ENCODE measurements at places on chromosomes 6 and 20.

- DNase-seq, result no peak
Measured at GRCh38 chr6:32785781-32786533, 22.6 kb upstream of the HLA-DQB2 start.

- no peak for DNase-seq
Measured at GRCh38 chr20:56870271-56870670, 241.2 kb downstream of the TFAP2C start.

GRCh38 chr6:168167431-168168315 is 88.7 kb upstream of the FRMD1 start:
- DNase-seq, result no peak

DNA sequence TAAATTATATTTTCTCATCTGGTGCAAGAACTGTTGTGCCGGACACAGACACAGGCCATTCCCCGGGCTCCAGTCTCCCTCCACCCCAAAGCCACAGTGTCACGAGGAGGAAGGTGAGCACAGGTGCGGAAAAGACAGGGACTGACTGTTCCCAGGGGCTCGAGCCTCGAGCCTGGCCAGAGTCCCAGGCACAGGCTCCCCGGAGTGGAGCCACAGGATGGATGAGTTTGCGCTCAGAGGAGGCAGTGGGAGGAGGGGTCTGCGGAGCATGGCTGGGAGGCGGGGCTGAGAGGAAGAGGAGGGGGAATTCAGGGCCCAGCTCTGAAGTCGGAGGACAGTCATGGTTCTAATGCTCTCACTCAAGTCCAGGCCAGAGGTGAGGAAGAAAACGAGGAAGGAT is 284.8 kb downstream of the SMOC2 start:
- no peak for DNase-seq

GRCh38 chr20:8996817-8997512 is 71.9 kb upstream of the PLCB4 start:
- DNase-seq, result no peak

DNA sequence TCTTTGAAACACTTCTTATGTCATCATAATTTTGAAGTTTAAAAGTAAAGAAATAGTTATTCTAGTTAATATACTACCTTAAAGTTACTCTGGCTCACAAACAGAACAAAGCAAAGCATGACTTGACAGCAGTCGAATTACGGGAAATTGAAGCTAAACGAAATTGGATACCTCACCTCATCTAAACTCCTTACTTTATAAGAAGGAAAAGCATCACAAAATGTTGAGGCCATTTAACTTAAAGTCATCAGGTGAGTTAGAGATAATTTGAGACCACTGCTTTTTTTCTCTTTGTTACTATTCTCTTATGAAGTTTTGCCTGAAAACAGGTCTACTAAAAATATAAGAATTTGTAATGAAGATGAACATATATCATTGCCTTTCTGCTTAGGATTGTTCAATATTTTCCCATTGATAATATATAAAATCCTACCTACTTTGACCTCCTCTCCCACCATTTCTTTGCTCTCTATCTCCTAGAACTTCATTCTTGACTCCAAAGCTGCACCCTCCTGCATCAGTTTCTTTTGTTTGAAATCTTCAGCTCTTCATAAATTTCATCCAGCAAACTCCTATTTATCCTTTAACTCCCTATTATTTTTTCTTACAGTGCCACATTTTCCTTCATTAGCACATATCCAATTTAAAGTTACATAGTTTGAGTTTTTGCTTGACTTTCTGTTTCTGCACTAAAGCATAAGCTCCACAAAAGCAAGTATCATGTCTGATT is 510.7 kb upstream of the ZNF337 start:
- no peak for DNase-seq

GRCh38 chr20:63442100-63442493 is 30.4 kb downstream of the KCNQ2 start:
- DNase-seq, result peak; percentile 63

- no peak for DNase-seq
Measured at GRCh38 chr6:4480788-4481735, 295.1 kb upstream of the CDYL start.

- DNase-seq, result no peak
Measured at GRCh38 chr6:134621858-134622257, 303.9 kb upstream of the SGK1 start.

- DNase-seq, result peak; percentile 86
Measured at GRCh38 chr6:27503436-27504030, 30.6 kb upstream of the ZNF184 start.

GRCh38 chr6:38714239-38715015 is 684 bp upstream of the DNAH8 start:
- no peak for DNase-seq

- peak; percentile 33 for DNase-seq
Measured at GRCh38 chr20:5714261-5715041, 35.8 kb upstream of the SHLD1 start.

DNA sequence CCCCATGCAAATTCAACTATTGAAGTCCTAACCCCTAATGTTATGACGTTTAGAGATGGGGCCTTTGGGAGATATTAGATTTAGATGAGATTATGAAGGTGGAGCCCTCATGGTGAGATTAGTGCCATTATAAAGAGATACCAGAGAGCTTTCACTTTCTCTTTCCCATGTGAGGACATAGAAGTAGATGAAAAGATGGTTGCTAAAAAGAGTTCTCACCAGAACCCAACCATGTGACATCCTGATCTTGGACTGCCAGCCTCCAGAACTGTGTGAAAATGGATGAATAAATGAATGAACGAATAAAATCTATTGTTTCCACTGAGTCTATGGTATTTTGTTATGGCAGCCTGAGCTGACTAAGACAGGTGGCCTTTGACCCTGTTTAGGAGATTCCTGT is 50.6 kb upstream of the FBXO30 start:
- DNase-seq, result no peak

- no peak for DNase-seq
Measured at GRCh38 chr6:16647422-16647821, 113.8 kb downstream of the ATXN1 start.

GRCh38 chr6:36850021-36850420 is 10.8 kb upstream of the CPNE5 start:
- no peak for DNase-seq

DNA sequence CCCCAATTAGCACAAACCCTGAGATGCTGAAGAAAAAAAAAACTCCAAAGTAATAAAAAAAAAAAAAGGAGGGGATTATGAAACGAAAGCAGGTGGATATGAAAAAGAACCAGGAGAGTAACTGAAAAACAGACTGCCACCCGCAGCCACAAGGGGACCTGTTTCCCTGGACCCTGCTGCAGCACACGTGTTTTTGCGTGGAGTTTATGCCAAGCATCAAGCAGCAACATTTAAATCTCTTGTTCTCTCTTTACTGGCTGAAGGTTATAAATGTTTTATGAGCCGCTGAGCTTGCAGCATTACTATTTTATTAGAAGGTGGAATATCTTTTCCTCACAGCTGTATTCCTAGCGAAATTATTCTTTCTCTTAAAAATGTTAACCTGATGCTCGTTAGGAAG is 131.6 kb upstream of the OLIG3 start:
- DNase-seq, result no peak

GRCh38 chr6:111759331-111759835 is 113.9 kb downstream of the FYN start:
- no peak for DNase-seq

DNA sequence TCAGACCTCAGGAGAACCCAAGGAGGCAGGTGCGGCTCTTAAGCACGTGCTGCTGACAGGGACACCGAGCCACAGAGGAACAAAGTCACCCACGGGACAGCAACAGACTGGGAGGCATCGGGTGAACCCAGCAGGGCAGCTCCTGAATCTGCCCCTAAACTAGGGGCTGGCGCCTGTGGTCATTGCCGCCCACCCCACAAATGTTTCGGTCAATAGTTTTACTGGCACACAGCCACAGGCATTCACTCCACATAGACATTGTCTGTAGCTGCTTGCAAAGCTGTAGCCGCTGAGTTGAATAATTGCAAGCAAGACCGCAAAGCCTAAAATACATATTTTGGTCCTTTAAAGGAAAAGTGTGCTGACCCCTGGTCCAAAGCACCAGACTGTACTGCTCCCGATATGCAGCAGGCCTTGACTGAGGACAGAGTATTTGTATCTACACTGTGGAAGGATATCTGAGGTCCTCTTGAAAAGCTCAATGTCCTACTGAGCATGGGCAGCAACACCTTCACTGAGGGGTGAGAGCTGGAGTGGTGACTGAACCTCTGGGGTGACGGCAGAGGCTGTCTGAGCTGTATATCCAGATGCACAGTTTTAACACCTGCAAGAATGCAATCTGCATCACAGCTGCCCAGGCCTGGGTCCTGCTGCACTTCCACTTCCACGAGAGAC is 310.3 kb downstream of the THBS2 start:
- no peak for DNase-seq

- DNase-seq, result no peak
Measured at GRCh38 chr6:132715204-132715603, 1.3 kb upstream of the VNN1 start.

GRCh38 chr20:41360831-41361756 is 5.5 kb downstream of the EMILIN3 start:
- DNase-seq, result no peak

DNA sequence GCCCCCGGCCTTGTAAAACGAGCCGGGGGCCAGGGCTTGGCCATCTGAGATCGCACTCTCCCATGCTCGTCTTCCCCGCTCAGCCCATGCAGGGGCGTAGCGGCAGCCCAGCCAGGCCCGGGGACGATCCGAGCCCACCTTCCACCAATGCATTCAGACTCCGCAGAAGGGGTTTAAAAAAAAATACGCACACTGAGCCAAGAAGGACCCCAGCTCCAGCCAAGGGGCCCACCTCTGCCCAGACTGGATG is 320 bp downstream of the GSTA4 start:
- DNase-seq, result no peak

DNA sequence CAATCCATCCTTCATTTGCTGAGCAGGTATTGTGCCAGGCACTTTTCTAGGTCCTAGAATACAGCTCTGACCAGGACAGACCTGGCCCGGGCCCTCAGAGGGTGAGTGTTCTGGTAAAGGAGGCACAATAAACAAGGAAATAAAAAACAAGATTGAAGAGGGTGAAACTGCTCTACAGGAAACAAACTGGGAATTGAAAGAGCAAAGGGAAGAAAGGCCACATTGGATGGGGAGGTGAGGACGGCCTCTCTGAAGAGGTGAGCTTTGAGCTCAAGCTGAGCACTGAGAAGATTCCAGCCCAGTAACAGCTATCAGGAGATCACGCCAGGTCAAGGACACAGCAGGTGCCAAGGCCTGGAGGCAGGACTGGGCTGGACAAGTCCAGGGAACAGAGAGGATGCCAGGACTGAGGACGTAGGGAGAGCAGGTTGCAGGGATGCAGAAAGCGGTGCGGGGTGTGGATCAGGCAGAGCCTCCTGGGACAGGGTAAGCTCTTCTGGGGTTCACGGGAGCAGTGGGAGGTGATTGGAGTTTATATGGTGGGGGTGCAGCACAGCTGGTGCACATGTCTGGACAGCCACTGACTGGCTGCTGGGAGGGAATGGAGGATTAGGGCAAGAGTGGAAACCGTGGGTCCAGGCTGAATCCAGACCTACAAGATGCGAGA is 433.3 kb downstream of the PREX1 start:
- no peak for DNase-seq

DNA sequence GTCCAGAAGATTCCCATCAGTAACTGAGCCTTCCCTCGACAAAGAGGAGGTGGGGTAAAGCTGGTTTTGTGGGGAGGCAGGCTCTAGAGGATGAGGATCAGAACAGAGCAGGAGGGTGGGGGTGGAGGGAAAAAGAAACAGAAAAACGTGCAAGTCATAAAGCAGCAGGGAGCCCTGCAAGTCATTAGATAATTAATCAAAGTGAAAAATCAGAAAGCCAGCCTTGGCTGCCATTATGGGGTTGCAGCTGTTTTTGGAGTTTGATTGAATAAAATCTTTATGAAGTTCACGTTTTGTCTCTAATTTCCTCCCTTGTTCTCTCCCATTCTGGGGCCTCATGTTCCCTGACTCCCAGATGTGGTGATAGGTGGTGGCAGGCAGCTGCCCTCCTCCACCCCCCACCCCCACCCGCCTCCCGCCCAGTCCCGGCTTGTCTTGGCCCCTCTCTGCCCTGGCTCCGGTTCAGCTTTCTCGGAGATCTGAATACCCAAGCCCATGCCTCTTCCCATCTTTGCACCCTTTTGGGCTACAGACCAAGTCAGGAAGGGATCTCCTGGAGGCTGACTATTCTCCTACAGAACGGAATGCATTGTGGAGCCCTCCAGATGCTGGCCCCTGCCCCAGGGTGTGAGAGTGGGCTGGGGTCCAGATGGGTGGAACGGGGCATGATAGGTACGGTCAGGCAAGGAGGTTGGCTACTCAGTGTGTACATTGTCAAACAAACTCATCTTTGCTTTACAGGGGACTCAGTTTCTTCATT is 141.8 kb downstream of the CDC5L start:
- DNase-seq, result no peak

DNA sequence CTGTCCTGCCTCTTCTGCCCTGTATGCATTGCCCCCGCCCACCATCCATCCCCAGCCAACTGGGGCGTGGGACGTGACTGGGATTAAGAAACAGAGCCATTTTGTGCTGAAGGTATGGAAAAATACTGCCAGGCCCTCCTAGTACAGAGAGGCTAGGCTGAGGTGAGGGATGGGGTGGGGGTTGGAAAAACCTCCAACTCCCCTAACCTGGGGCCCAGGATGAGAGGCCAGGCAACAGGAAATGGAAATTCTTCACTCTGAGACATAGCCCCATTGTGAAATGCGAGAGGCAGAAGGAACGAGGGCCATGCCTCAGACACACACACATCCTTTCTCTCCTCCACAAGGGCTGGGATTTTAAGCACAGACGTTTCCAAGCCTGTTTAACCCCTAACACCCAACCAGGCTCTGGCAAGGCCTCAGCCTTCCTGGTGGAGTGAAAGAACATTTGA is 19.9 kb downstream of the KCNK5 start:
- no peak for DNase-seq

- peak; percentile 83 for DNase-seq
Measured at GRCh38 chr6:3063733-3064700, 4.3 kb upstream of the RIPK1 start.

GRCh38 chr6:72651174-72651573 is 29.3 kb downstream of the KCNQ5 start:
- DNase-seq, result no peak

DNA sequence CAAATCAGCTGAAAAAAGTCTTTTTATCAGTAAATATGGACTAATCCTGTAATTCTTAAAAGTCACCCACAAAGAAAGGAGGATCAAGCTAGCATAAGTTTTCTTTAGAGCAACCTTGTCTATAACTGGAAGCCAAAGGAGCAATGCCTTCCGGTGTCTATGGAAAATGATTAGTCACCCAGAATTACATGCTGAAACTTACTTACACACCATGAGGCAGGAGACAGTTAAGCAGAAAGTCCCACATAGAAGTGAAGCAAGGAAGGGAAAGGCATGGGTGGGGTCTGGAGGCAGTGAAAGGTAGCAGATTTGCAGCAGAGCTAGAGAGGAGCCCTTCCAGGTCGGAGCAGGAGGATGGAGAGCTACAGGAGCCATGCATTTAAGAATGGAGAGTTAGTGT is 153.7 kb upstream of the RIPOR2 start:
- DNase-seq, result no peak

Measured in stimulated activated CD4-positive, alpha-beta T cell treated with anti-CD3 and anti-CD28 coated beads, Interleukin-4, amount 100 ng/mL, for 48 hours (primary cell).